ENCODE measurements at places on chromosomes 7 and 10.

GRCh38 chr7:157690833-157691585 is 354.2 kb downstream of the DNAJB6 start:
- DNase-seq: no peak

DNA sequence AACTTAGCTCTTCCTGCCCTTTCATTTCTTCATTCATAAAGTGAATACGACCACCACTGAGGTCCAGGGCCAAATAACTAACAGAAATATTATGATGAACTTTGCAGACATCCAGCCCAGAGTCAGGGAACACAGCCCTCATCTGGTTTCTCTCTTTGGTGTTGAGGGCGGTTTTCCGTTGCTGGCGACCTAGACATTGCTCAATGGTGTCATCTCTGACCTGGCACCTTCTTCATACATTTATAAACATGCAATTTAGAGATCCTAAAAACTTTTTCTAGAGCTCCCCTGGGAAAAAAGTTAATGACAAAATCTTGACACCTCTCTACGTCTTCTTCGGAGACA is 324 bp upstream of the TET1 start:
- peak; percentile 9 for DNase-seq

- DNase-seq: no peak
These were observed 24.0 kb downstream of the DPYSL4 start for GRCh38 chr10:132210766-132211165.

DNA sequence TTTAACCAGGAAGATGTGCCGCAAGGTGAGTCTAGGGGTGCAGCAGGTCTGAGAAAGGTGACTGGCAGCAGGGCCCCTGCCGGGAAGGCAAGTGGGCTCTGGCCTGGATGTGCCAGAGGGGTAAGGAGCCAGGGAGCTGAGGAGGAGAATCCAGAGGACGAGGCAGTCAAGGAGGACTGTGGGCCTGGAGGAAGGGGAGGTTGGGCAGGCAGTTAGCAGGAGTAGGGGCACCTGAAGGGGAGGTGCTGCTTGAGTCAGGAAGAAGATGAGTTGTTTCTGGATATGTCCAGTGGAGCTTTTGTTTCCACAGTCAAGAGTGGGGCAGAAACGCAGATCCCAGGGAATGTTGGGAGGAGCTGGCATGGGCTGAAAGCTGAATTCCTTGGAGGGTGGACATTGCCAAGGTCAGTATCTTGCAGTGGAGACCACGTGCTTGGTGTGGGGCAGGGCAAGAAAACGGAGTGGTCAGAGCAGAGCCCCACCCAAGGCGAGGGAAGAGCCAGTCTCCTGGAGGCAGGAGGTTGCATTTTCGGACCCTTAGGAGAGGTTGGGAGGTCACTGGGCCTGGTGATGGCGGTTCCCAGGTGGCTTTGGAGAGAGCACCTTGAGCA is 34.0 kb downstream of the MINDY4 start:
- DNase-seq: no peak

DNA sequence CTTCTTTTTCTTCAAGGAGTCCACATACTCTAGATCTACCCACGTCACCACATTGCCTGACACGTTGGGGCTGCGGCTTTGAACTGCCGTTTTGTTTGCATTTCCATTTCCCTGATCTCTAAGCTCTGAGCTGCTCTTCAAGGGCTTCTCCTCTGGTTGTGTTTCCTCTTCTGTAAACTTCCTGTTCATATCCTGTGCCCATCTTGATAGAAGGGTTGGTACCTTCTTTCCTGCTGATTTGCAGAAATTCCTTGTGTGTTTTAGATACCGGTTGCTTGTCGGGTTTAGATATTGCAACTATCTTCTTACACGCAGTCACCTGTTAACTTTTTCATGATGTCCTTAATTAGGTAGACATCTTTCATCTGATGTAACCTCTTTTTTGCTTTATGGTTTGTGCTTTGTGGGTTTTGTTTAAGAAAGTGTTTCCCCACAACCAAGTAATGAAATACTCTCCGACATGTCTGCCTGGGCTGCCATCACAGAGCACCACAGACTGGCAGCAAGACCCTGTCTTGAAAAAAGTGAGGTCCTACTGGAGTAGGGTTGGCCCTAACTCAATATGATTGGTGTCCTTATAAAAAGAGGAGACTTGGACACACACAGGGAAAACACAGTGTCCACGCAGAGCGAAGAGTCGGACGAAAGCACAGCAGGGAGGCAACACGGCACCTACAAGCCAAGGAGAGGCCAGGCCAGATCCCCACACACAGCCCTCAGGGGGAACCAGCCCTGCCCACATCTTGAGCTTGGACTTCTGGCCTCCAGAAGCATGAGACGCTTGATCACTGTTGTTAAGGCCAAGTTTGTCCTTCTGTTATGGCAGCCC is 99.1 kb upstream of the PDGFA start:
- peak; percentile 82 for DNase-seq

GRCh38 chr10:109957092-109957797 is 33.9 kb upstream of the XPNPEP1 start:
- no peak for DNase-seq

DNA sequence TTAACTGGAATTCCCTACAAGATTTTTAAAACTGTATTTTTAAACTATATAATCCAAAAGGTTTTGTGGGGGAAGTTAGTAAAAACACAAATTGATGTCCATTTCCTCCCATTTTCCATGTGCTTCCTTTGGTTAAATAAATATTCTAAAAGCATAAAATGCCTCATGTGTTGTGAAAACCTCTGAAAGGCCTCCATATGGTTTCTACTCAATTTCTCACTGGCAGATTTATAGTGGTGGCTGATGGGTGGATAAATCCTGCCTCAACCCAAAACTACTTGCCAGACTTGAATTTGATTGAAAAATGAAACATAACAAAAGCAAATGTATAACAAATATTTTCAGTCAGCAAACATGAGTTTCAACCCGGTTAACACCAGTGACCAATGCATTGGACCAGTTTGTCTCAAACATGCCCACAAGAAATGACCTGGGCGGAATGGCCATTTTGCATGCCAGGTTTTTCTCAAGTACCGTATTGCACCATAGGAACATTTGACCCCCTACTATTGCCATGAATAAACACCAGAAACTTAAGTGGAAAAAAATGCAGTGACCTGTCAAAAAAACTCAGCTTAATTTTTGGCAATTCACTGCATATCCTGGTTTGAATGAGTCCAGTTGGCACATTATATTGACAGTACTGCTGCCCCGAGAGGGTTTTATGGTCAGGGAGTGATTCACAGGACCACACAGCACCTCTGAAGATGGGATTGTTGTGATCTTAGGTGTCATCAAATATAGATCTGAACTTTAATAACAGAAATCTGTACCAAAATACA is 454.6 kb upstream of the ANKRD30A start:
- no peak for DNase-seq

DNA sequence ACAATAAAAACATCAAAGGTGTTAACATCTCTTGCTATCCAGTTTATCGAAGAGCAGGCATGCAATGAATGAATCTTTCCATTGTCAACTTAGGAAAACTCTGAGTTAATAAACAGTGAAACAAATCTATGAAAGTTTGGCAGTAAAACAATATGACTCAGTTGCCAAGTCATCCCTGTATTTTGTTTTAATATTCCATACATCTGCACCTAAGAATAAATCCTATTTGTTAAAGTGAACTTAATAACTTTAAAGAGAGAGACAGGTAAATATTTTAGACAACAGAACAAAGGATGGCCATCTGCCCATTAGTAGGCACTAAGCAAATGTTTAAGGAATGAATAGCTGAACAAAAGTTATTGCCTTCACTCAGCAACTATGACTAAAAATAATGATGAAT is 700.5 kb upstream of the CELF2 start:
- no peak for DNase-seq

GRCh38 chr10:104487794-104488438 is 134.3 kb downstream of the CFAP58 start:
- DNase-seq: no peak

DNA sequence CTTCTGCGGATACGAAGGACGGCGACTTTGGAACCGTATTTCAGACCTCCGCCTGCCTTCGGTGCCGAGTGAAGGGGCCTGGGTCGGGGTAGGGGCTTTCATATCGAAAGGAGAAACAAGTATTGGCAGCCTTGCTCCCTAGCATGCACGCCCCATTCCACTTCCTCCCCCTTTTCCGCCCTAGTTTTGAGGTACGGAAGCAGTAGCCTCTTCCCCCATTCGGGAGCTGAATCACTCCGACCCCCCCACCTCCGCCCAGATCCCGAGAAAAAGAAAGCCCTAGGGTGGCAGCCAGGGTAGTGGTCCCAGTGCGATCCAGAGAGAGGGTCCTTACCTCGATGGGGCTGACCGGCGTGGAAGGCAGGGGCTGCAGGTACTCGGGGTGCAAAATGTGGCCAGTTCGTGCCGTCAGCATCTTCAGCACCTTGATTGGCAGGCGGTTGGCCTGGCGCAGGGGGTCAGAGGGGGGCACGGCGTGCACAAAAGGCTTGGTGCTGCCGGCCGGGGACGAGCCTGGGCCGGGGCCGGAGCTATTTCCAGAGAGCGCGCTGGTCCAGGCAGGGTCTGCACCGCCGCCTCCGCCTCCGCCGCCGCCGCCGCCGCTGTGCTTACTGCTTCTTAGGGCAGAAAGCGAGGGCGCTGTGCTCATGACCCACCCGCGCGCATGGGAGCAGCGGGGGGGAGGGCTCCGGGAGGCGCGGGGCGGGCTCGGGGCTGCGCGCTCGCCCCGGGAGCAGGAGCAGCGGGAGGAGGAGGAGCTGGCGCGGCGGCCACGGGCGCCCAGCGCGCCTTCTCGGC is 594 bp downstream of the ZNF503 start:
- no peak for DNase-seq

GRCh38 chr7:24917510-24918239 is 62.3 kb downstream of the OSBPL3 start:
- no peak for DNase-seq

DNA sequence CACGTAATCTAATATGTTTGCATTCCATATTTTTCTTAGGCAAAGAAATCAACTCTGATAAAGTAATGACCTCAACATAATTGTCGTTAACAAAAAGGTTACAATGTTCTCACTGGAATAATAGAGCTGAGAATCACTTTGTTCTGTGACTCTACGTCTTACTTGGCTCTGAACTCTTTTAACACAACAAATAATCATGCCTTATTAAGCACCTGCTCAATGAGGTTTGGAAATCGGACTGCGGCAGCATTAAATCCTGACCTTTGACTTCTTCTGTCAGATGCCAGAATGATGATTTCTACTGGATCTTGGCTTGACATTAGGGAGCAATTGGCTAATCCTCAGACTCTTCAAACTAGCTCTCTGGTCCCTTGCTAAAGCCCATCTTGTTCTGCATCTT is 233.6 kb downstream of the SEMA3D start:
- no peak for DNase-seq

DNA sequence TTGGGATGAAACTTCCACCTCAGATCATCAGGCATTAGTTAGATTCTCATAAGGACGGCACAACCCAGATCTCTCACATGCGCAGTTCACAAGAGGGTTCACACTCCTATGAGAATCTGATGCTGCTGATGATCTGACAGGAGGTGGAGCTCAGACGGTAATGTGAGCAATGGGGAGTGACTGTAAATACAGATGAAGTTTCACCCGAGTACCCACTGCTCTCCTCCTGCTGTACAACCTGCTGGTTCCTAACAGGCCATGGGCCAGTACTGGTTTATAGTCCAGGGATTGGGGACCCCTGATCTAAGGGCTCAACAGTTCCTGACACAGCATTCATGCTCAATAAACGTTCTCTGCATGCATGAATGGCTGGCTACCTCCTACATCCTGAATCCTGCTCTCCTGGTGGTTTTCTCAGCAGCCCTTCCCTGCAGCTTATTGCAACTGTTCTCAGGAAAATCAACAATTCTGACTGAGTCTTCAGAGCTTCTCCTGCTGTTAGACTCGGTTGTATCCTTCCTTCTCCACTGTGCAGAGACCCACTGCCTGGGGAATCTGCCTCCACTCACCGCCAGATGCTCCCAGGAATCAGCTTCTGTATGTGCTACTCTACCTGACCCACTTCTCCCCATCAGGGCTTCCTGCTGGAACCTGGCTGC is 17.4 kb downstream of the PDE6C start:
- DNase-seq: no peak

GRCh38 chr10:44575601-44576380 is 190.9 kb upstream of the CXCL12 start:
- DNase-seq: no peak

GRCh38 chr7:155961241-155962190 is 149.3 kb upstream of the SHH start:
- DNase-seq: no peak

GRCh38 chr10:102603946-102604345 is 40.3 kb upstream of the TRIM8 start:
- DNase-seq: no peak

- no peak for DNase-seq
These were observed 3.1 kb downstream of the SAR1A start for GRCh38 chr10:70167246-70167645.

- peak; percentile 23 for DNase-seq
These were observed 78.6 kb upstream of the C10orf90 start for GRCh38 chr10:126749015-126749655.

DNA sequence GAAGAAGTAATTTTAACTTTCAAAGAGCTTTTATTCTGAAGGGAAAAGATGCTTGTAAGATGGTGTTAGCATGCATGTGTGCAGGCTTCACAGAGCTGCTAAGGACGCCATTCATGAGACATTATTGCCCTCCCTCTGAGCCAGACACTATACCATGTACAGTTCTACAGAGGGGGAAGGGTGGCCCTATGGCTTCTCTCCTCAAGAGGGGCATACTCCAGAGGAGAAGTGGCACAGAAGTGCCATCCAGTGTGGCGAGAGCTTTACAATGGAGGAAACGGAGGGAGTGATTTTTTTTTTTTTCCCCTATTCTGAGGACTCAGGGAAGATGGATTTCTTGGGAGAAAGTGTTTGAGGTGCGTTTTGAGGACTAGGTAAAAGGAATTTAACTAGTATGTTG is 119.5 kb downstream of the BICC1 start:
- DNase-seq: no peak

DNA sequence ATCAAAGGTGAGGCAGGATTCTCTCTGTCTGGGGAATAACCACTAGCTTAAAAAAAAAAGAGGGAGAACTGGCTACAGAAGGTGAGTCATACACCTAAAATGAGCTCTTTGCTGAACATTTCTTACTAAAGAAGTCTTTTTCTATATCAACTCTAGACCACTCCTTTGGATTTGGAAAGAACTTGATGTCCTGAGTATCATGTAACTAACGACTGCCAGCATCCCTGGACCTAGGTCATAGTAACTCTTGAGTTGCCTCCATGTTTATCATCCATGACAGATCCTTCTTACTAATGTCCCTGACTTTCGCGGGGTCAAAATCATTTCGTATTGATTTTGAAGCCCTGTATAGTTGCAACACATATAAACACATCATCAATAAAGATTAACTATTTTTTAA is 89.1 kb downstream of the CNOT4 start:
- no peak for DNase-seq

DNA sequence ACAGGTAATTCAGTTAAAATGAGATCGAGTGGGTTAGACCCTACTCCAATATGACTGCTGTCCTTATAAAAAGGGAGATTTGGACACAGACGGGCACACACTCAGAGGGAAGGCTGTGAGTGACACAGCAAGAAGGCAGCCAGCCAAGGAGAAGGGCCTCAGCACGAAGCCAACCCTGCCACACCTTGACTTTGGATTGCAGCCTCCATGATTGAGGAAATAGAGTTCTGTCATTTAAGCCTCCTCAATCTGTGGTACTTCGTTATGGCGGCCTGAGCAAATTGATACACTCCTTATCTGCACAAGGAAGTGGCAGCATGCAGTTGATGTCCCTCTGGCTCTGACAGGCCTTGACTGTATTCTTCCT is 43.8 kb downstream of the SH2D4B start:
- no peak for DNase-seq
